CD4-positive, alpha-beta T cell treated with Interleukin-4 for 4 hours (primary cell): ENCODE measurements at places on chromosomes 2 and 18.

DNA sequence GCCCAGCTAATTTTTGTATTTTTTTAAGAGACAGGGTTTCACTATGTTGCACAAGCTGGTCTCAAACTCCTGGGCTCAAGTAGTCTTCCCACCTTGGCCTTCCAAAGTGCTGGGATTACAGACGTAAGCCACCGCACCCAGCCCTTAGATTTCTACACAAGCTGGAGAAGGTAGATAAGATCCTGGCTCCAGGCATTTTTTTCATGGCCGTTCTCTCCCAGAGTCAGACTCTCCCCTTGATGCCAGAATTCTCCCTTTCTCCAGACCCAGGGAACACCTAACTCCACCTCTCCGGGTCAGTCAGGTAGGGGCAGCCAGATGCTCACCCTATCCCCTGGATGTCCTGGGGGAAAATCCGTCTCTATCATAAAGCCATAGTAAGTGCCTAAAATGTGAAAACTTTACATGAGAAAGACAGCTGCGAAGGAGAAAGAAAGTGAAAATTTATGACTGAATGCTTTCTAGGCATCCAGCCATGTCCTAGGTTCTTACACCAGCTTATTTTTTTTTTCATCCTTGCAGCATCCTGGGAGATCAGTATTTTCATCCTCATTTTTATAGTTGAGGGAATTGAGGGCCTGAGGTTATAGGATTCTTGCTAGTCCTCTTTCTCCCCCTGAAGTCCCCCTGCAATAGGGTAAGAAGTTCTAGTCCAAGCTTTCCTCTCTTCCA is 16.3 kb downstream of the SIX3 start:
- no peak for DNase-seq

DNA sequence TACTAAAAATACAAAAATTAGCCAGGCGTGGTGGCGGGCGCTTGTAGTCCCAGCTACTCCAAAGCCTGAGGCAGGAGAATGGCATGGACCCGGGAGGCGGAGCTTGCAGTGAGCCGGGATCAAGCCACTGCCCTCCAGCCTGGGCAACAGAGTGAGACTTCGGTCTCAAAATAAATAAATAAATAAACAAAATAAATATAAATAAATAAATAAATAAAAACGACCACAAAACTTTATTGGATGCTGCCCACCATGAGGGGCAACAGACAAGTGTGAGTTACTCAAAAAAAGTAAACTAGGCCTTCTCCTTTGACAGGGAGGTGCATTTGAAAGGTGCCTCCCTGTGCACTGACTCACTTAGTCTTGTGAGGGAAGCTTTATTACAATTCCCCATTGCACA is 50.4 kb downstream of the SLC4A1AP start:
- DNase-seq, result no peak

DNA sequence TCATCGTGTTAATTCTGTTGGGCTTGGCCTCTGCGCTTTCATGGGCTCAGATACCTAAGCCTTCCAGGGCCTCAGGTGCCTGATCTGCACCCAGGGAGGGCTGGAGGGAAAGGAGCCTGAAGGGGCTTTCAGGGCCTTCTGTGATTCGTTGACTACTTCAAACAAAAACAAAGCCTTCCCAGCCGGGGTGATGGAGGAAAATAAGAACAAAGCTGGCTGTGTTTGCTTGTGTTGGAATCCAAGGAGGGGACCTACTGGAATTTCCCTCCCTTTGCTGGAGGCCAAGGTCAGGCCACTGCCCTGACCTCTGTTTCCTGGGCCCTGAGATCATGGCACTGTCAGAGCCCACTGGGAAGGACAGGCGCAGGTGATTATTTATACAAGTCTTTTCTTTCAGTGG is 135.3 kb downstream of the KLHL29 start:
- DNase-seq, result no peak

DNA sequence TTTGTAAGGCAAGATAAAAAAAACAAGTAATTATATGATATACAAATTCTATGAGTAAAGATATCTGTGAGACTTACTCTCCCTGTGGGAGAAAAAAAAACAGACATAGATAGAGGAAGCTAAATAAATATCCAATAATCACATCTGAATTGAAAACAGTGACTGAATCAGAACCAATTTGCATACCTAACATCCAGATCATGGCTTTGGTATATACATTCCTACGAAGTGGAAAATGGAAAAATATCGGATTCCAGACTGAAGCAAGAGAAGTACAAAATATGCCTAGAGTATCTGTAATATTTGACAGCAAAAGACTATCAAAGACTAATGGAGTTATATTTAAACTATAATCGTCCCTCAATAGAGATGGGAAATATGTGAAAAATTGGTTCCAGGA is 1108.1 kb upstream of the CHAC2 start:
- DNase-seq, result no peak

DNA sequence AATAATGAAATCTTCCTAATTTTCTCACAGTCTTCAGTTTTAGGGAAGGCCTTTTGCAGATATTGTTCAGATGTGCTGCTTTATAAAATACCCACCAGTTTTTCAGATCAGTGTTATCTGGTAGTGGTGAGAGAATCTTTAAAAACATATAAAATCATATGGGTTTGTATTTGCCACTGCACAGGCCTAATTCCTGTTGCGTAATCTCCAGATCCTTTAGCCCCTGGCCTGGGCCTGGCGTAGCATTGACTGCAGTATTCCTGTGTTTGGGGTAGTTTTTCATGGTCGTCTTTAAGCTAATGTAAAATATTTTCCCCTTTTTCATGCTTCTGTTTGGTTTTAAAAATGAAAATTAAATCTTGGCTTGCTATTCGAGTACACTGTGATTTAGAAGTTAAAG is 43.2 kb downstream of the TSHZ1 start:
- DNase-seq, result no peak

DNA sequence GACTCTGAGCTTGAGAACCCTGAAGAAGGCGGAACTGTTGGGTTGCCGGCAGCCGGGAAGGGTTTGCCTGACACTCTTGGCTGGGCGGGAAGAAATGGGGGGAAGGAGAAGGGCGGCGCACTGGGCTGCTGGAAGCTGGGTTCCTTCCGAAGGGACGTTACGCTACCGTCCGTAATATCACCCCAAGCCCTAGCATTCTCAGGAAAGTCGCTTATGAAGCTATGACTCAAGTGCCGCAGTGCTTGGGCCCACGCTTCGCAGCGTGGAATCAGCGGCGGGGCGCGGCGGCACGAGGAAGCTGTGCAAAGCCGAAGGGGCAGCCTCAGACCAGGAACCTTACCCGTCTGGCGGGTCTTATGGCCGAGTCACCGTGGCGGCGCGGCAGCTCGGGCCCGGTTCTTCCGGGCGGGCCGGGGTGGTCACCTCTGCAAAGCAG is 50.2 kb upstream of the SIGLEC15 start:
- DNase-seq, result peak; percentile 51

DNA sequence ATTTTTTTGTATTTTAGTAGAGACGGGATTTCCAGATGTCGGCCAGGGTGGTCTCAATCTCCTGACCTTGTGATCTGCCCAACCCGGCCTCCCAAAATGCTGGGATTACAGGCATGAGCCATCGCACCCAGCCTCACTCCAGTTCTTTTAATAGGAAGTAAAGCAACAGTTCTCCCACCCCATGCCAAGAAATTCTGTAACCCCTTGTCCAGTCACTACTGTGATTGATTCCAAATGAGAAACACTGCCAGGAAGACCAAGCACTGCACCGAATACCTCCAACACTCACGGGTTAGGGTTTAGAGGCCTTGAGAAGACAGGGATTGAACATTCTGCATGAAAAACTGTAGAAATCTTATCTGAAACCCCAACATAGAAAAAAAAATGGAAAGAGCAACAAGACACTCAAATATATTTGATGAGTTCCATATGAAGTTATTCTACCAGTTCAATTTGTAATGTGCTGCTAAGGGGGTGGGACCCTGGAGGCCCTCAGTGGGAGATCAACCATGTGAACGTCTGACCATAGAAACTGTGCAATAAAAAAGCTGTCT is 48.2 kb upstream of the BIN1 start:
- DNase-seq, result no peak

DNA sequence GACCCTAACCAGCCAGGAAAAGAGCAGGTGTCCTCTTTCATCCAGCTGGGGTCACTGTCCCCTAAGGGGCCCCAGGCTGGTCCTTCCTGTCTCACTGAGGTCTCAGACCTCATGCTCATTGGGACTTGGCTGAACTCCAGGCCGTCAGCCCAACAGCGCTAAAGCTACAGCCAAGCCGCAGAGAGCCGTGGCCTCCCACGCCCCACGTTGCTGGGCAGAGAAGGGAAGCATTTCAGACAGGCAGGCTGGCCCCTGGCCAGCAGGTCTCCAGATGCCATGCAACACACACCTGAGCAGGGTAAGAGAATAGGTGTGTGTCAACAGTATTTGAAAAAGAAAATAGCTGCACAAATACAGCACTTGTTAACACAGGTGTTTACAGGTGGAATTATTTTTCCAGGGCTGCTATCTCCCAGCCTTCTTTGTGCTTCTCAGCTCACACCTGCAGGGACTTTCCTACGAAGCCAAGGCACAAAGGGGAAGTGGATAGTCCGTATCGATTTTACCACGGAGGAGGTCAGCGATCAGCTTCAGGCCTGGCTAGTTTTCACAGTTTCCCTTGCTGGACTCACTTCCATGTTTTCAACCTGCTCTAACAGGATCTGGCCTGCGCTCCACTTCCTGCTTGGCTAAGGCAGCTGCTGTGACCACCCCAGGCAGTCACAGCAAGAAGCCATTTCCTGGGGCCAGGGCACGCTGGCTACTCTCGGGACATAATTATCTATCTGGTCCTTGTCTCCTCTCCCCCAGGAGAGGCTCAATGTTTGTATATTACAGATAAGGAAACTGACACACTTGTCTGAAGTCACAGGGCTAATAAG is 156.1 kb upstream of the ID2 start:
- DNase-seq, result no peak

GRCh38 chr2:202100176-202100575 is 27.1 kb downstream of the KIAA2012 start:
- no peak for DNase-seq

DNA sequence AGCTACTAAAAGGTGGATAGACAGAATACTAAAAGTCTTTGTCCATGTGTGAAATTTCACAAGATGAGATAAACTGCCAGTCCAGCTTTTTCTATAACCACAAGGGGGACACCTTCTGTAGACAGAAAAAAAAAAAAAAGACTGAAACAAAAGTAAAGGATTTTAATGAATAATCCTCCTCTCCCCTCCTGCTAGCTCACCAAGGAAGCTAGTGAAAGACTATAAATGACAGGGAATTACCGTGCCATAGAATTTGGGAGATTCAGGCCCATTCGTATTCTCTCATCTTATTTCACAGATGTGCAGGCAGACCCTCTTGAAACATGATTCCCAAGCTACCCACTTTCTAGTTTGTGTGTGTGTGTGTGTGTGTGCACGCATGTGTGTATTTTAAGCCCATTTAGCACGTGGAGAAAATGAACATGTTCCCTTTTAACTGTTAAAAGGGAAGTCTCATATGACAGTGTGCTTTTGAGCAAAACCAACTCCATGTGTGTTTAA is 36.3 kb upstream of the SLC8A1 start:
- DNase-seq, result no peak

GRCh38 chr18:34801774-34802173 is 91.7 kb downstream of the DTNA start:
- DNase-seq, result no peak

DNA sequence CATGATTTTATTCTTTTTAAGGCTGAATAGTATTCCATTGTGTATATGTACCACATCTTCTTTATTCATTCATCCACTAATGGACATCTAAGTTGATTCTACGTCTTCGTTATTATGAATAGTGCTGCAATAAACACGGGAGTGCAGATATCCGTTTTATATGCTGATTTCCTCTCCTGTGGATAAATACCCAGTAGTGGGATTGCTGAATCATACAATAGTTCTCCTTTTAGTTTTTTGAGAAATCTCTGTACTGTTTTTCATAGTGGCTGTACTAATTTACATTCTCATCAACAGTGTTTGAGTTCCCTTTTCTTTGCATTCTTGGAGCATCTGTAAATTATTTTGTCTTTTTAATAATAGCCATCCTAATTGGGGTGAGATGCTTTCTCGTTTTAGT is 114.5 kb downstream of the RGPD3 start:
- no peak for DNase-seq

DNA sequence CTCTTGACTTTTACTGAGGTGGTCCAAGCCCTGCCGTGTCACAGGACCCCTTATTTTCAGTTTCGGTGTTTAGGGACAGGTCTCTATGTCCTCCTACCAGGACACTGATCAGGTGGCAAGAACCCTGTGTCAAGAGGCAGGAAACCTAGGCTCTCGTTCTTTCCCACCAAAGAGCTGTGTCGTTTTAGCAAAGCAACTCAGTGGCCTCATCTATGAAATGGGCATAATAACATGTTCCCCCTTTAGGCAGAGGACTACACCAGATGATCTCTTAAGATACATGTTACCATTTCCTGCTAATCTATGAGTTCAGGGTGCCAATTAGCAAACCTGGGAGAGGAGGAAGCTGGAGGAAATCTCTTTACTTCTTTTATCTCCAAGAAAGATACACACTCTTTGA is 1.9 kb downstream of the RAB31 start:
- DNase-seq, result no peak

DNA sequence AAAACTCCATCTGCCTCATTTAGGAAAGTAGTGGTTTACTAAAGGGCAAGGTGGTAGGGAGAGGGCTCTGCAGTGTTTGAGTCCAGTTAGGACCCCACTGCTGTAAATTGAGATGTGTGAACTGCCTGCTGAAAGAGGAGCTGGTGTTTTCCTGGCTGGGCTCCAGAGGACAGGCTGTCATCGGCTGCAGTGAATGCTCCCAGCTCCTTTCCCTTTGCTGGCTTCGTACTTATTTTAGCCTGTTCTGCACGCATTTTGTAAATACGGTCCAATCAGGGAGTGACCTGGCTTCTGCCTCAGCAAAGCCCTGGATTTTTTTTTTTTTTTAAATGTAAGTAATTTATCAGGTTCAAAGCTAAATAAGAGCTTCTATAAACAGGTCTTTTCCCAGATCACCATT is 37.5 kb downstream of the SLC4A3 start:
- DNase-seq, result no peak

DNA sequence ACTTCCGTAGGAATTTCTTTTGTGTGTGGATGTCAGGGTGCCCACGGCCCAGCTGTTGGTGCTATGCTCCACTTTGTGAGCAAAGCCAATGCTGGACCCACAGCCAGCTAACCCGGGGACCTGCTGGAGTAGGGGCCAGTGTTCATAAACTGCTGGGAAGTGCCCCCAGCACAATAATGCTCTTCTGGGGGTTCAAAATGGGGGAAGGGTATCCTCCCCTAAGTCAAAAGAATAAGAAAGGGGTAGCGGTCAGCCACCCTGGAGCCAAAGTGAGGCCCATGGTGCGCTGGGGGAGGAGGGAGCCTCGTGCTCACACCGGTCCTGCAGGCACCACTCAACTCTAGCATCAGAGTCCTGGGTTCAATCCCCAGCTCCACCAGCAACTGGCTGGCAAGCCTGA is 115.8 kb upstream of the NPAS2 start:
- DNase-seq, result no peak

DNA sequence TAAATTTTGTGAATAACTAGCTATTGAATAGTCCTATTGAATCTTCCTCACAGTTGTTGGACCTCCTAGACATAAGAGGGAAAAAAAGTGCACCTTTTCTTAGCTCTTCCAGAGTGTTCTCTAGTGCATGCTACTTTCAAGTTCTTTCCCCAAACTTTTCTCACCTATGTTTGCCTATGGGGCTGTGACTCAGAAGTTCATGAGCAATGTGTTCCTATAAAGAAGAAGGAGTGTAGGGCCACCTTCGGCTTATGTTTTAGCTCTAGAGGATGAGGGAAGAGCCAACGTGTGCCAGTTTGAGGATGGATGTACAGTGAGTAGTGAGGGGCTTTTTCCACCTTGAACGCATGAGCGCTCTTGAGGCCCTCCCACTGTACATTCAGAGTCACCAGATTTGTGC is 27.0 kb upstream of the HNMT start:
- no peak for DNase-seq

- DNase-seq, result no peak
Measured at GRCh38 chr2:45469314-45470099, 141.6 kb downstream of the SRBD1 start.

- DNase-seq, result no peak
Measured at GRCh38 chr18:13268158-13269012, 49.8 kb downstream of the LDLRAD4 start.
